AG08396 (cell line): ENCODE measurements at places on chromosomes 3 and 15.

- no peak for DNase-seq
These were observed 75.6 kb downstream of the DTWD1 start for GRCh38 chr15:49696433-49696832.

DNA sequence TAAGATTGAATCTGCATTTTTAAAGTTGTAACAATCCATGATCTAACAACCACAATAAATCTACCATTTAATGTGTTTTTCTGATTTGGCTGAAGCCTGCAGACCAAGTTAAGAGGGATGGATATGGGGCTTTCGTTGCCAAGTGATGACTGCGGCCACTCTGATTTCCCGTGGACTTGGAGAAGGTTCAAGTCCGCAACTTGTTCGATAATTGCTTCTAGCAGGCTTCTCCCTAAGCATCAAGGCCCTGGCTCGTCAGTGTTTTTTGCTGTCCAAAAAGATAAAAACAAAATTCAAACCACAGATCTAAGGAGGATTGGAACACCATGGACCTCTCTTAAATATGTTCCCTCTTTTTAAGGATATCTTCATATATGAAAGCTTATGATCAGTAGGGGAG, 256.6 kb downstream of the CNTN3 start:
- no peak for DNase-seq

DNA sequence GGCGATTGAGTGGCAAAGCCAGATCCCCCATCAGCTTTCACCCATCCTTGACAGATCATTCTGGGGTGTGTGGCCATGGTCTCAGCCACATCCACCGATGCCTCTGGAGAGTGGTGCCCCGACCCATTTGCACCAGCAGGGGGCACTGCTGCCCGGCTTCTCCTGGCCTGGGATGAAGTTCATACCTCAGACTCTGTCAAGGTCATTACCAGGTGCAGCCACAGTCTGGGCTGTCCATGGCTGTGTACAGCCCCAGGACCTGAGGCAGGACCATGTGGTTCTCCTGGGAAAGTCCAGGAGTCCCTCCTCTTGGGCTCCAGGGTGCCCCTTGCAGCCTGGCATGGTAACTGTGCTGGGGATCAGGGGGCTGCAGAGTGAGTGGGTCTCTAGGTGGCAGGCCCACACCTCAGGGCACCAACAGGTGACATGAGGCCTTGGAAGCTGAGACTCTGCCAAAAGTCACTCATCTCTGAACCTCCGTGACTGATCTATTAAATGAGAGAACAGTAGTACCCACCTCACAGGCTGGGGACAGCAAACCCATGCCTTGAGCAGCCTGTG, 67.2 kb downstream of the CACNA2D2 start:
- peak; percentile 80 for DNase-seq

- no peak for DNase-seq
These were observed 95.4 kb downstream of the MYLK start for GRCh38 chr3:123788710-123789109.

- DNase-seq: no peak
These were observed 29.2 kb downstream of the CPN2 start for GRCh38 chr3:194321693-194322640.

DNA sequence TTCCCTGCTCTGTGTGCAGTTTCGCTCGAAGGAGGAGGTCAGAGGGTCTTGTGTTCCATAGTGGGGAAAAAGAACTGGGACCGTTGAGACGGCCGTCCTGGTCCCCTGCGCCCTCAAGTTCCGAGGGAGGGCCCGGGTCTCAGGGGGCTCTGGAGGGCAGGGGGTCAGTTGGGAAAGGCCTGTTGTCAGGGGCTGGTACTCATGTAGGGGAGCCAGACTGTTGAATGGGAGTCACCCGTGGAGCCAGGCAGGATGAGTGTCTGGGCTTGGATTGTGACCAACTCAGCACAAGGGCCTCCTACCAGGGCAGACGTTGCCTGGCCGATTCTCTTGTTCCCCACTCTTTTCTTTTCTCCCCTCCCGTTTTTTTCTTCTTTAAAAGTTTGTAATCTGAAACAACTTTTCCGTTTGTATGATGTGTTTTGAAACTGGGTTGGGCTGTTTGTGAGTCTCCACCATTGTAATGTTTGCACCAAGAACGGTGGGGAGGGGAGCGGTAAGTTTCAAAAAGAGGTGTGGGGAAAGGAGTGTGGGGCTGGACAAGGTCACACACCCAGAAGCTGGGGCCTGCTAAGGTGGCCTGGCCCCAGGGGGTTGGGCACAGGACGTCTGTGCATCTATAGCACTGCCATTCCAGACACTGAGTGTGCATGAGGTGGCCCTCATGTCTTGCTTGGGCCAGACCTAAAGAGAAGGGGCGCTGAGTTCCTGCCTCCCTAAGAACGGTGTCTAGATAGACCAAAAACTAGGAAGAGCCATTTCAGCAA, 1.1 kb downstream of the CMTM7 start:
- DNase-seq: peak; percentile 75

- DNase-seq: no peak
These were observed 51.5 kb downstream of the TJP1 start for GRCh38 chr15:29770796-29771195.

GRCh38 chr15:97141360-97141759, 810.9 kb downstream of the NR2F2 start:
- DNase-seq: no peak

GRCh38 chr3:160450846-160451245, 1.3 kb upstream of the TRIM59 start:
- peak; percentile 87 for DNase-seq

GRCh38 chr3:66353530-66353929, 132.7 kb downstream of the SLC25A26 start:
- peak; percentile 36 for DNase-seq

DNA sequence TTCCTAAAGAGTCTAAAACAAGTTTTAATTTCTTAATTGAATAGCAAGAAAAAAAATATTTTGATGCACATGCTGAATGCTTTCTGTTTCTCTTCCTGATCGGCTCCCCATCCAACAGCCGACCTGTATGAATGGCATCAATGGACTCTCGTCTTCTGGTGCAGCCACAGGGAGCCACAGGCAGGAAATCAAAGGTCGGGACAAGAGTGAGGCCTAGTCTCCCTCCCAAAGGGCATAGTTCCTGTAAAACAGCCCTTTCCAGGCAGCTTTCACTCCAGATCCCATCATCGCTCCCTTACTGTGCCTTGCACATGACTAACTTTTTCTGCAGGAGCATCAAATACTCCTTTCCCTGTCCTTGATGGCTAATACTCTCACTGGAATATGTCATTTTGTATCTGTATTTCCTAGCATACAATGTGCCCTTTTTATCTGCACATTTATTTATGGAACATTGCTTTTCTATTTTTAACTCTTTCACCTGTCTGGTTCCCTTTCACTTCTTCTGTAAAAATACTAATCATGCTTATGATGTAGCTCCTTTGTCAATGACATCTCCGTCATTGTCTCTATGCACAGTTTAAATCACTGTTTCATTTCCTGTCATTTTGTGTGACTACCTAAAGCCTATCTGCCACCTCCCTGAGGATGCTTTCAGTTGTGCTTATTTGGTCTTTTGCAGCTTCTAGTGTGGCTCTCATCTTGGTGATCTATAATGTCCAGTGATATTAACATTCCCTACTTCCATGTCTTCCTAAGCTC, 326.2 kb downstream of the CTNNB1 start:
- no peak for DNase-seq

DNA sequence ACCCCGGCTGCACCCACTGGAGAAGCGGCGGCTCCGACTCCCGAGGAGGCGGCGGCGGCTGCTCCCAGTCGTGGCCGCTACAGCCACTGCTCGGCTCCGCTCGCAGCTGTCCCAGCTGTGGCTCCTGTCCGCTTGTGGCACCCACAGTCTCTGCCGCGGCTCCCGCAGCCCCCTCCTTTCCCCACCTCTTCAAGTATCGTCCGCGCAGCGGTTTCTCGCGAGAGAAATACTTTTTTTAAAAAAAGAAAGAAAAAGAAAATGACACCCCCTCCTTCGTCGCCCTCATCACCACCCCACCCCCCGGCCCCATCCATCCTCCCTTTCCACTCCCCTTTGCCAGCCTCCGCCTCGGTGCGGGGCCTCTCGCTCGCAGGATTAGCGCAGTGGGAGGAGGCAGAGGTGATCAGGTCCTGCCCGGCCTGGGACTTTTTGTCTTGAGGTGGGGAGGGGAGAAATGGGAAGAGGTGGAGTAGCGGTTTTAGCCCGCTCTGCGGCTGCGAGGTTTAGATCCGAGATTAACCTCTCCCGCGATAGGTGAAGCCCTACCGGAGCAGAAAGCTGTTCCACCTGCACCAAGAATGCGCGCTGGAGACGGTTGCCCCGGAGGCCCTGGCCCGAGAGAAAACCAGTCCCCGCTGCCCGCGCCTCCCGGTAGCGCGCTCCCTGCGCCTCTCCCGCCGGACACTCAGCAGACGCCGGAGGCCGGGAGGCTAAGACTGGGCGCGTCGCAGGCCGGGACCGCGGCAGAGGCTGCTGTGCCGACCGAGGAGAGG, at the start of gene FBN1:
TSS of gene FBN1 (minus strand) at position 152 of the 773 bp plus-strand sequence. CDS start 940 bp downstream, outside the sequence.
- peak; percentile 94 for DNase-seq

DNA sequence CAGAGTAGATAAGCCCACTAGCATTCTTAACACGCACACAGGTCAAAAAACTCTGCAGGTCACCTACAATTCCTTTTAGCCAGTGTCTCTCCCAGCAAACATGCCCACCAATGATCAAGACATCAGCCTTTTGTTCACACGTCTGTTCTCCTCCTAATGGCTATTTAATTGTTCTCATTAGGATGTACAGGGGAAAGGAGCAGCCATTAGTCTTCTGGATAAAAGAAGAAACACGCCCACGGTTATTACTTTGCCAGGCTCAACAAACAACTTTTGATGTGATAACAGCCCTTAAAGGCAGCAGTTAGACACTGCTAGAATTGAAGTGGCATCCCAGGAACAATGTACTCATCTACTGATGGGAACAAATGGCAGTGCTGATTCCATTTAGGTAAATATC, 108.8 kb downstream of the NTRK3 start:
- DNase-seq: no peak

- no peak for DNase-seq
These were observed 91.0 kb upstream of the MBNL1 start for GRCh38 chr3:152177757-152178156.

DNA sequence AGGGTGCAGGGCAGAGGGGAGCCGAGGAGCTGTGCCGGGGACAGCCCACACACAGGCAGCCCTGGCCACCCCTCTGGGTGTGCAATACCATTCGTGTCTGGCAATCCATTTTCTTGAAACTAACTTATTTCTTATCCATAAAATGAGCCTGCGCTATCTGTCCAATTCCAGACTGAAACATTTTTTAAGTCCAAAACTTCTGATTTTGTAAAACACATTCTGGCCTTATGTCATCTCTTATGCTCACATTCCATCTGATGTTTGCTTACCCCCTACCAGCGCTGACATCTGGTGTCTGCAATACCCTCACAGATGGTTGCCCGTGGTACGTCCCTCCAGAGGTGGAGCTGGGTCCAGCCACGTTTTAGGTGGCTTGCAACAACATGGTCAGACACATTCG, 31.8 kb downstream of the PCSK6 start:
- DNase-seq: no peak

- no peak for DNase-seq
These were observed 8.8 kb upstream of the AEN start for GRCh38 chr15:88612186-88612796.

GRCh38 chr3:120171134-120171873, 77.1 kb upstream of the GSK3B start:
- no peak for DNase-seq

DNA sequence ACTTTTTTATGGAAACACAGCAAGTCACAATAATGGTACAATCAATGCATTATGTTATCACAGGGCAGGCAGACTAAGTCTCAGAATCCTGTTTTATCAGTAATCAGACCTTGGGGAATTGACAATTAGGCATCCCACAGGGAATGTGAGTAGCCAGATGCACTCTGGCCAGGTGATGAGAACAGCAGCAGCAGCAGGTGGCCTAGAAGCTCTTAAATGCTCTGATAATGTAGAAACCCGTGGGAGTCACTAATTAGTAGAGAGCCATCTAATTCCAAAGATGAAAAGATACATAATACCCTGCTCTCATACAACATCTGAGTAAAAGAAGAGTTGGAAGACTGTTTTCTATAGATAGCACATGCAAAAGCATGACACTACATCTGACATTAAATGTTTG, 12.6 kb downstream of the CEP152 start:
- no peak for DNase-seq

GRCh38 chr15:57961919-57962318, 103.6 kb downstream of the ALDH1A2 start:
- DNase-seq: no peak

DNA sequence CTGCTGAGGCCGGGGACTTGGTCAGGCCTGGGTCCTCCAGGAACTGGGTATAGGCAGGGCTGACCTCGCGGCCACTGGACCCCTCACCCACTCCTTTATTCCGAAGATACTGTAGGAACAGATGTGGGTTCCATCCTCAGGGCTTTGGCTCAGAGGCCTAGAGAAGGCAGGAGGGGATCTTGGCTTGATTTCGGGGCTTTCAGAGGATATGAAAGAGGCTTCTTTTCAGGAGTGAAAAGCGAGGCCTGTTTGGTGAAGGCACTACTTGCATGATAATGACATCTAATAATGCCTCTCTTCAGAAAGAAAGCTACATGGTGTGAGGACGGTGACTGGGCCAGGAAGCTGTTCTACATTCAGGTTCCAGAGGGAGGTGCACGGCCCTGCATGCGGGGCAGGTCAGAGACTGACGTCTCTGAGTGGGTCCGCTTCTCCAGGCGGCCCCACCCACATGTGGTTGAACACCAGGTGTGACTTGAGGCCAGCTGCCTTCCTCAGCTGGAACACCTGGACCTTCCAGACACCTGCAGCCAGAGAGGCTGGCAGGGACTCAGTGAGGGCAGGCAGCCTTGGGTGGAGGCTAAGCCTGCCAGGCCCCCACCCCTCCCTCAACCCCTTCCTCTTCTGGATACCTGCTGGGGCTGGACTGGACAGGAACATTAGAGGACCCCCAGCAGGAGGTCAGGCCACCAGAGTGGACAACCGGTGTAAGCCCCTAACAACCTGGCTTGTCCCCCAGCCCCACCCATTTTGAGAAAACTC, 31.1 kb upstream of the HHATL start:
- no peak for DNase-seq
